ENCODE measurements at places on chromosomes 2 and 18.

DNA sequence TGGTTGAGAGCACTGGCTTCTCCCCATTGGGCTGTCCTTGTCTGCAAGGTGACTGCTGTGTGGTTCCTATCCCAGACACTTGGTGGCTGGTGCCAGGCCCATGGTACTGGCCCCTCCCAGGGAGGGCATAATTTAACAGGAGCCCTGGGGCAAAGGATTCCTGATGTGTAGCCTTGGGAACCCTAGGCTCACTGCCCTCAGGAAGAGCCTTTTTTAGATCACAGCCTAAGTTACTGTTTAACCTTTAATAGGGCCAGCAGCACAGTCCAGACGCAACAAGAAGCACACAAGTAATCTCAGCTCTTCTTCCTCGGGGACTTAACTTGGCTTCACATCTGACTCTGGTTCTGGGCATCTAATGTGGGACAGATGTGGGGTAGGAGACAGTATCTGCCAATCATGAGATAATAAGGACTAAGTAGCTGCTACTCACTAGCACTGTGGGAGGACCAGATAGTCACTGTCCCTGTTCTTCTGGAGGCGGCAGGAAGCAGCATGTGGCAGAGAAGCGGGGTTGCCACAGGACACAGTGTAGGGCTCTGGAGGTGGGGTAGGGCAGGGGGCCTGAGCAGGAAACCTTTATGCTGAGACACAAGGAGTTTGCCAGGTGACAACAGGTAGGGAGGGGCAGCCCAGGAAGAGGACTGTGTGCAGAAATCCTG lies 136.3 kb downstream of the TMEM17 start:
- H3K27me3 ChIP-seq = no peaks in the 10 kb centered on the region
- no peak for DNase-seq
- H3K4me1 ChIP-seq = peaks cover 15% of the 10 kb centered on the region
- H3K27ac ChIP-seq = no peak overlapping the region
- no peaks in the 10 kb centered on the region for H3K36me3 ChIP-seq

DNA sequence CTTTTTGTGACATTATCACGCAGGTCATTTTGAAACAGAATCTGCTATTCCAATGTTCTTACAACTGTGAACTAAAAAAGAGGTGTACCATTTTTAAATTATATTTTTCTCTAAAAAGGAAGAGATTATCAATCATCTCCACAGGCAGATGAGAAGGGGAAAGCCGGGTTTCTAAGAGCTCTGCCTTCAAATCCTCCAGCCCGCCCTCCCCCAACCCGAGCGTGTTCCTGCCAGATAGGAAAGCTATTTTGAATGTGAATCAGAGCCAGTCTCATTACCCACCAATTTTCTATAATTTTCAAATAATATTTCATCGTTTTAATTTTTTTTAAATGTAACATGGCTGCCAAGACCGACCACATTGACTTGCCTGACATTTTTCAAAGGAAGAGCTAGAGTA lies 65.9 kb downstream of the KCNF1 start:
- no peak for DNase-seq
- H3K36me3 ChIP-seq = no peaks in the 10 kb centered on the region
- H3K27ac ChIP-seq = no peak overlapping the region
- peaks cover 77% of the 10 kb centered on the region for H3K27me3 ChIP-seq

- no peaks in the 10 kb centered on the region for H3K27me3 ChIP-seq
- no peak overlapping the region for H3K4me3 ChIP-seq
- no peaks in the 10 kb centered on the region for H3K36me3 ChIP-seq
- H3K27ac ChIP-seq = no peak overlapping the region
- no peak for DNase-seq
- no peaks in the 10 kb centered on the region for H3K4me1 ChIP-seq
Measured at GRCh38 chr2:24576617-24577016, 85.6 kb downstream of the NCOA1 start.

DNA sequence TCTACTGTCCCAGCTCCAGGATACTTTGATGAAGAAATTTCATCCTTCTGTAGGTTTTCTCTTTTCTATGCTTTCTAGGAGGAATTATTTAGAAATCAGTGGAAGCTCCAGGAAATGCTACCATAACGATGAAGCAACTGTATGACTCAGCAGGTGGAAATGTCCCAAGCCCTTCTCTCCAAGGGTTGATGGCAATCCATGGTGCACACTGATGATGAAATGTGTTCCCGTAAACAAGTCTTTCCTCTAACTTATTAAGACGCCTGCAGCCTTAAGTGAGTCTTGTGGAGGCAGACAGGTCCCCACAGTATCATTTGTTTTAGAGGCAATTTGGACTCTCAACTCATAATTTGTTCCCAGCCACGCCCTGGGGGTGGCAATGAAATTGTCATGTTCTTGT lies 777.6 kb upstream of the SOX11 start:
- no peak overlapping the region for H3K4me3 ChIP-seq
- DNase-seq = no peak
- no peaks in the 10 kb centered on the region for H3K36me3 ChIP-seq
- no peak overlapping the region for H3K27ac ChIP-seq
- H3K4me1 ChIP-seq = no peaks in the 10 kb centered on the region
- H3K27me3 ChIP-seq = no peaks in the 10 kb centered on the region

DNA sequence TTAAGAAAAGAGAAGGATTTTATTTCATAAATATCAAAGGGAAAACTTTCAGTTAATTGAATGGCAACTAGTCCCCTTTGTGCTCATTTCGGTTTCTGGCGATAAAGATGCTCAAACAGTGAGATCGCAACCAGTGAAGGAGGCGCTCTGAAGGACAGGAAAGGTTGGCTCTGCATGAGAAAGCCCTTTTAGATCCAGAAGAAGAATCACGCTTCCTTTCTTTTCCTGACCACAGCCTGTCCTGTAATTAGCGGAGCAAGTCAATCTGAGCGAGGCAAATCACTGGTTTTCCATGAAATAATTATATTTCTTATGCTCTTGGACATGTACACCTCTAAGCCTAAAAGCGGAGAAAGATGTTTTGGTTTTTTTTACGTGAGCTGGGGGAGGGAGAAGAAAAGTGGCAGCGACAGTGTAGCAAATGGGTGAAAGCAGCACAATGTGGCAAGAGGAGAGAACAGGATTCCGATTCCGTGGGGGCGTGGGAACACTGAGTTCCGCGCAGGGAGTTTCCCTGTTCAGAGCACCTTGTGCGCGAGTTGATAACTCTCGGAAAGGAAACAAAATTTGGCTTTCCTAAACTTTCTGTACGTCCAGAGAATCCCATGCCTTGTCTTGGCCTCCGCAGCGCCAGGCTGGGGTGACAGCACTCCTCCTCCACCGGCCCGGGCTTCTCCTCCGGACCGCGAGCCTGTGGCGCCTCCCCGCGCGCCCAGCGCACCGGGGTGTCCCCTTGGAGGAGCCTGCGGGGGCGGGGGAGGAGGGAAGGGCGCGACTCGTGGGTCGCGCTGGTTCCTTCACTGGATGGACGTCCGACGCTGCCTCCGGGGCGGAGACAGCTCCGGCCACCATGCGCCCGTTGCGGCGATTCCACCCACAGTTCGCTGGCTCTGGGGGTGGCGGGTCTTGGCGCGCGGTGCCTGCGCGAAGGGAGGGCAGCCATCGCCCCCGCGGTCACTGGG lies 620 bp upstream of the SLC9A2 start:
- H3K4me1 ChIP-seq = peaks cover 22% of the 10 kb centered on the region
- H3K4me3 ChIP-seq = peak overlapping the region; percentile 85
- peak overlapping the region; percentile 41 for H3K27ac ChIP-seq
- peak; percentile 50 for DNase-seq

- H3K27me3 ChIP-seq = no peaks in the 10 kb centered on the region
- no peaks in the 10 kb centered on the region for H3K4me1 ChIP-seq
- H3K4me3 ChIP-seq = no peak overlapping the region
- H3K27ac ChIP-seq = no peak overlapping the region
Measured at GRCh38 chr2:1718339-1719220, 25.7 kb downstream of the PXDN start.

- H3K27ac ChIP-seq = no peak overlapping the region
- no peaks in the 10 kb centered on the region for H3K36me3 ChIP-seq
- no peaks in the 10 kb centered on the region for H3K4me1 ChIP-seq
- no peak overlapping the region for H3K4me3 ChIP-seq
- H3K27me3 ChIP-seq = peaks cover 25% of the 10 kb centered on the region
Measured at GRCh38 chr18:75139226-75139911, 69.6 kb downstream of the PTGR3 start.

Measured in Calu3 (cell line).